ENCODE measurements at places on chromosomes 1 and 21. TPM values are rescaled to one million over a fixed set of nuclear protein-coding genes. Genes with fewer than 3 reads are reported as not detected.

The C1QA gene
- 0.88 TPM for total RNA-seq

The ADAMTSL4 gene
- total RNA-seq = 0.30 TPM

The TAGLN2 gene
- 384 TPM for total RNA-seq

DNA sequence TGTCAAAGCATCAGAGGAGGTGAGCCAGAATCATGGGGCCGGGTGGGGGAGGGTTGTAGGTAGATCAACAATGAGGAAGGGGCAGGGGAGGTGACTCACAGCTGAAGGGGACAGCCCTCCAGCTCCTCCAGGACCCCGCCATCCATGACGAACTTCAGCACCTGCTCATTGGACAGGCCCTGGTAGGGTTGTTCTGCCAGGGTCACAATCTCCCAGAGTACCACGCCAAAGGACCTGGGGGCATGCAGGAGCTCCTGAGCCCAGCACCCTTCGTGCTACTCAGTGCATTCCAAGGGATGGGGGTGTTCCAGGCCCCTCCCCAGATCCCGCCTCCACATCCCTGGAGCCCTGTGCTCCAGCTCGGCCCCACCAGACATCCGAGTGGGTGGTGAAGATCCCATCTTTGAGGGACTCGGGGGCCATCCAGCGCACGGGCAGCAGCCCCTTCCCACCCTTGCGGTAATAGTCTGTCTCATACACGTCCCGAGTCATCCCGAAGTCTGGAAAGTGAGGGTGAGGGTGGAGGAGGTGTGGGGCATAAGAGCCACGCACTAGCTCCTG, 17.5 kb downstream of the INSRR start:
- DNase-seq = no peak

DNA sequence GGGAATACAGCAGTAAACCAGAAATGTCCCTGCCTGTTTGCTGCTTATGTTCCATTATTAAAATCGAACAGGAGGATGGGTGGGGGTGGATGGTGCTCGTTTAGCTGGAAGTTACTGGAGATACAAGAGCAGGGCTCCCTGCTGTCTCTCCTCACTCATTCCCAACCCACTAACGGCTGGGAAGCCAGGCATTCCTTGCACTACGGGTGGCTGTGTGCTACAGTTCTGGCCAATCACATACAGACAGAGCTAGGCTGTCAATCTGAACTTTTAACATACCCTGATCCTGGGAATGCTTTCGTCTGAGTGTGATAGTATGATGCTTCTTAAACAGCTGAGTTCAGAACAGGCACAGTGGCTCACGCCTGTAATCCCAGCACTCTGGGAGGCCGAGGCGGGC, 7.0 kb downstream of the SIPA1L2 start:
- no peak for DNase-seq

GRCh38 chr1:1387098-1388077, 11.7 kb downstream of the CCNL2 start:
- DNase-seq = no peak

Data from activated naive CD8-positive, alpha-beta T cell treated with anti-CD3 and anti-CD28 coated beads, Interleukin-2, amount 10 ng/mL, durations not matched to agents 7 days and 5 days (primary cell).